Activated CD4-positive, alpha-beta T cell treated with anti-CD3 and anti-CD28 coated beads, Interleukin-2, amount 10 ng/mL, durations not matched to agents 7 days and 5 days (primary cell): ENCODE measurements at places on chromosomes 5 and 9. TPM values are rescaled to one million over a fixed set of nuclear protein-coding genes. Genes with fewer than 3 reads are reported as not detected.
A peak's percentile ranks its signal among the peaks of the same experiment; 100 is the strongest.

DNA sequence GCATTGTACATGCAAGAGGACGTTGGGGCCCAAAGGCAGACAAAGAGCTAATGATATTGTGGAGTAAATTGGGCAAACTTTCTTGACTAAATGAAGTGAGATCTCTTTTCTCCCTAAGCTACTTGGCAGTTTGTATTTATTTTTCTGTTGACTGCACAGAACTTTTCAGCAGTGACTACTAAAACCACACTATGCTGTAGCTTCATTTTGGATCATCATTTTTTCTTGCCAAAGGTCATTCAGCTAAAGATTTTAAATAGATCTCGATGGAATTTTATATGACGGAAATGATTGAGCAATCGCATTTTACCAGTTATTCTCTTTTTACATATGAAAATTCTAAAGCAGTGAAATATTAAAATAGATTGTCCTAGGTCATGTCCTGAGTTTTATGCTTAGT, 286.1 kb upstream of the ACTBL2 start:
- no peak for DNase-seq

DNA sequence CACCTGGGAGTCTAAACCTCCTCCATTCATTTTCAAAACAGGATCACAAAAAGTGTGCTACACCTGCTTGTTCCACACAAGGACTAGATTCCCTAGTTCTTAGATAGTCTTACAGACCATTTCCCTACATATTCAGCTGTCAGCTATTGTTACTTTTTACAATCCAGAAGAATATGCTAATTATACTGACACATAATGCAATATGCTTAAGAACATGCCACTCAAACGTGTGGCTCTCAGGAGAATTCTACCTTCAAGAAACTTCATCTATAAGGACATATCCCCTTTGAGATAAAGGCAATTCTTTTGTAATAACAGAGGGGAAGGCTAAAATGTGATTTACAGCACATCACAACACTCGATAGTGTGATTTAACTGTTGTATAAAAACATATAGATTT, 456.1 kb upstream of the ARRDC3 start:
- DNase-seq, result no peak

DNA sequence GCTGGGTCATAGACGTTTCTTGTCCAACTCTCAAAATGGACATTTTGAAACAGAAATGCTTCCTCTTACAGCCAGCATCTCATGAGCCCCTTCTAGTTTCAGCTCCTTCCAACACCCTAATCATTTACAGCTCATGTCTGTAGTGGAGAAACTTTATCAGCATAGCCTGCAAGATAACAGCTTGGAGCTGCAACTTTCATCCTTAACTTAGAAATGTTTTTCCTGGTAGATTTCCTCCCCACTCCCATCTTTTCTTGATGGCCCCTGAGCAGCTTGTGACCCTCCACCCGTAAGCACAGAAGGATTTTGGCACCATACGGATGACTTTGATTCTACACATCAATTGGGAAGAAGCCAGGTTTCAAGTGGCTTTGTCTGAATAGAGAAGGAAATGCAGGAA, 53.5 kb upstream of the TGFBR1 start:
- DNase-seq, result no peak

GRCh38 chr9:114228016-114228808, 72.9 kb downstream of the COL27A1 start:
- no peak for DNase-seq

DNA sequence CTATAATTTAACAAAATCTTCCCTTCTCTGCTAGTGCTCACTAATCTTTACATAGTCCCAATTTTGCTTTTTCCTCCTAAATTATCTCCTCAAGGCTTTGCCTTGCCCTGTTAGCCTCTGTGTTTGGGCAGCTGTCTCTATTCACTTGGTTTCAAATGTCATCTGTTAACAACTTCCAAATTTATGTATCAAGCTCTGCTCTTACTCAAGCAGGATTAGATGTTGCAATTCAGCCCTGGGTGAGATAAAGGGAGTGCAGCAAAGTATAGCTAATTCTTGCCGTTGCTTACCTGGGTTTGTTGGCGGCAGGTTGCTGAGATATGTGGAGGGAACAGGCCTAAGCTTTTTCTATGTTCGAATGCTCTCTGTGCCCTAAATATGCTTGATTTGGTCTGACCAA, 483.8 kb downstream of the DMAC1 start:
- DNase-seq, result no peak

- no peak for DNase-seq
Measured at GRCh38 chr5:78649861-78650496, 1.4 kb upstream of the LHFPL2 start.

- no peak for DNase-seq
Measured at GRCh38 chr5:95262933-95263660, 21.8 kb downstream of the MCTP1 start.

GRCh38 chr5:56881571-56881970, 27.8 kb upstream of the SETD9 start:
- DNase-seq, result no peak

- peak; percentile 16 for DNase-seq
Measured at GRCh38 chr5:62341783-62342475, 35.9 kb downstream of the KIF2A start.

DNA sequence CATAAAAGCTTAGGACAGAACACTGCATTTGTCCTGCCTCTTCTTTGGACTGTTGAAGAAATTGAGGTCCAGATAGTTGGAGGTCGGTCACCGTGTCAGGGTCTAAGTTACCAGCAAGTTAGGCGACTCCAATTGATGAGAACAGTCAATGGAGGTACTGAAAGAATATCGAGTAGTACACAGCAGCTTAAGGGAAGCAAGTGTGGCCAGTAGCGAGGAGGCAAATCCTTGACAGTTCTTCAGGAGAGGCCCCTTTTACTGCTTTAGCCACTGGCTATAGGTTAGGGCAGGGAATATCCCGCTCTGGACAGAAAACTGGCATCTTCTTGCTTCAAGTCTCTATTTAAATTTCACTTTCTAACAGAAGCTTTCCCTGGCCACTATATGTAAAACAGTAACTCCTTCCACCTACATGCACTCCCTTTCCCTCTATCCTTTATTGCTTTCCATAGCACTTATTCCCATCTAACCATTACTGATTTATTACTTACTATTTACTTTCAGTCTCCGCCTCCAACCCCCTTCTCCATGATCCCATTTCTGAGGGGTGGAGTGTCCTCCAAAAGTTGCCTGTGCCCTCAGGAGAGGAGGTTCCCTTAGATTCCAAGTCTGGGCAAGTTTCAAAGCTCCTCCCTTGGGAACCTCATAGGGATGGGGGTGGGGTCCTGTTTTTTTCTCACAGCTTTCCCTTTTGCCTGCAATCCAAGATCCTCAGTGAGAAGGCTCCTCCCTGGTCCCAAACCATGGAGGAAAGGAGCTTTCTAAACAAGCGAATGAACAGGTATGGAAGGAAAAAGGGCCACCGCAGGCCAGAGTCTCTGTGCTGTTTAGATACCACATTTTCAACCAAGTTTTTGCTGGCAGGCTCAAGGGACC, 4.1 kb upstream of the PRDM6 start:
- no peak for DNase-seq

- DNase-seq, result no peak
Measured at GRCh38 chr9:98453589-98454311, 198.3 kb upstream of the TBC1D2 start.

GRCh38 chr5:94316916-94317838, 301.2 kb downstream of the KIAA0825 start:
- no peak for DNase-seq

DNA sequence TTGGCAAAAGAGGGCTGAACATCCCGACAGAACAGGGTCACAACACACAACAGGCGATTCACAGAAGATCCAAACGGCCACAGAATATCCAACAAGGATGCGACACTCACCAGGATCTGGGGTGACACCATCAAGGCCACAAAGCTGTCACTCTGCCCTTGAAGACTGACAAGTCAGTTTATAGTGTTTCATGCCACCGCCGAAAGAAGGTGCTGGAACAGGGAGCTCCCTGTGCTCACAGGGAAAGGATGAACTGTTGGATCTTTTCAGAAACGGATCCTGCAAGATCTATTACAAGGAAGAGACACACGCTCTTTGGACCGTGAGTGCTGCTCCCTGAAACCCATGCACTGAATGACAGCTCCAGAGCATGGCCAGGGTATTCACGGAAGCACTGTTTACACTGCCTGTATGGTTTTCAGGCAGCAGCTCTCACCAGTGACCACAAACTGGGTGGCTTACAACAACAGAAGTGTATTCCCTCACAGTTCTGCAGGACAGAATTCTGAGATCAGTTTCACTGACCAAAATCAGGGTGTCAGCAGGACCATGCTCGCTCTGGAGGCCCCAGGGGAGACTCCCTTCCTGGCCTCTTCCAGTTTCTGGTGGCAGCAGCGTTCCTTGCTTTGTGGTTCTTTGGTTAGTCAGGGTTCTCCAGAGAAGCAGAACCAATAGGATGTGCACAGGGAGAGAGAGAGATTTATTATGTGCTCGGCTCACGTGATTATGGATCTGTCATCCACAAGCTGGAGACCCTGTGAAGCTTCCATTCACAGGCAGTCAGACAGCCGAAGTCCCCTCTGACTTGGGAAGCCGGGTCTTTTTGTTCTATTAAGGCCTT, 52.8 kb downstream of the SEMA4D start:
- DNase-seq, result no peak

GRCh38 chr9:33850677-33851076, 33.7 kb downstream of the UBE2R2 start:
- DNase-seq, result no peak

DNA sequence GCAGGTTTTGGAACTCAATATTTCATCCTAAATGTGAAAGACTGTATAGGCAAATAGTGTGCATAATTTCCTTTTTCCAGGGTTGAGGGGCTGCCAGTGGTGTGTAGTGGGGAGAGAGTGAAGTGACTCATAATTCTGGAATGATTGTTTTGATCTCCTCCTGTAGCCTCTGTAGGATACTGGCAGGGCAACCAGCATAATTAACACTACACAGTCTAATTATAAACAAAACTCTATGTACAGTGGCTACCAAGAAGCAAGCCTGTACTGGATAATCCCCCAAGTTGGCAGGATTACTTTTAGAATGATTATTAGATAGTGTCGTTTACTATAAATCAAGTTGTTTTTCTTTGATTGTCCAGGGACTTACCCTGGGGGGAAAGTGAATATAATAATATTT, 32.2 kb downstream of the LNPEP start:
- no peak for DNase-seq

DNA sequence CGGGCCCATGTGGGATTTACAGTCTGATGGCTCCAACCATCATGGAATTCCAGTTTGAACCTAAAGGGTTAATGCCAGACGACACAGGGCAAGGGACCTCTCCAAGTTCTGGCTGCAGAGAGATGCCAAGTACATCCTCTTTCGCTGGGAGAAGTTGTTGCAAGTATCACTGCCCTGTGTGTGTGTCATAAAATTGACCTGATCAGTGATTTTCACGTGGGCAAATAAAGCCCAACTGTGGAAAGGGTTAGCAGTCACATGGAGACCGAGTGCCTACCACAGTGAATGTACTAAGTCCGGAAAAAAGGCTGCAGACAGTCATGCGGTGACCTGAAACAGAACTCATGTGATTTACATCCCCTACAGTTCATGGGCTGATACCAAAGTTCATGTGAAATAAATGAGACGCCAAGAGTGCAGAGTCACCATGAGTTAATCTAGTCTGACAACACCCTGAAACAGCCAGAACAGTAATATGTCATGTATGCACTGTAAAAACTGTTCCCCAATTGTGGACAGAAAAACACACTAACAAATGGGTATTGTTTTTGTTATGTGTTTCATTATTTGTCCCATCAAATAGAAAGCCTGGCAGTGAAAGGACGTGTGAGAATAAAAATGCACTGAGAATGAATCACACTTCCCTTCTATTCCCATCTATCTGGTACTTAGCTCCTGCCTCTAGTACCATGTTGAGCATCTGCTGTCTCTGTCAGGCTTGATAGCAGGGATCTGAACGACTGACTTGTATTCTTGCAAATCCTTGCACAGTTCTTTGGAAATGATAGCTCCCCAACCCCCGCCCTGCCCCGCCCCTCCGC, 115.7 kb downstream of the SUSD1 start:
- no peak for DNase-seq

- no peak for DNase-seq
Measured at GRCh38 chr9:128092199-128092977, 24.4 kb downstream of the SLC25A25 start.

- peak; percentile 62 for DNase-seq
Measured at GRCh38 chr9:69421908-69422801, 97.1 kb downstream of the ENTREP1 start.

GRCh38 chr5:160369990-160370712, at the start of gene C1QTNF2:
Gene C1QTNF2, minus strand, starts transcription at chr5:160370626. Its CDS starts 15,615 bp downstream, at chr5:160355011.
- DNase-seq, result peak; percentile 7

DNA sequence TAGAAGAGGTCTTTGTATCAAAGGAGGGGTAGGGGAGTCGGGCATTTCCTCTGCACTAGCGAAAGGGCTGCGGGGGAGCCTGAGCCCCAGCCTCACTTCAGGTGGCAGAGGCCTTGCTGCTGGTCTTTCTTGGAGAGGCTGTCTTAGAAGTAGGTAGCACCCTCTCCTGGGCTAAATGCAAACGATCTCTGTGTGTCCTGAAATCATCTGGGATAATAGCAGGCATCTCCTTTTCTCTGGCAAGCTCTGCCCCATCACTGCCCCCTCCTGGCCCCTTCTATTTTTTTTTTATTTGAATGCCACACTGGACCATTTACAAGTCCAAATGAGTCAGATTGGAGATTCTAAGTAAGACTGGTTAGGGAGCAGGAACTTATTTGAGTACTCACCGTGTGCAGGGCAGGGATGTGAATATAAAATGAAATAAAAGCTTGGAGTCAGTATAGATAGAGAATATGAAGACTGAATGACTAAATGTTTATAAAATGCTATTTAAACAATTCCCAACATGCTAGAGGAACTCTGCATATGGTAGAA, 137.1 kb downstream of the FGF1 start:
- peak; percentile 14 for DNase-seq

- no peak for DNase-seq
Measured at GRCh38 chr9:126157423-126157822, 169.2 kb upstream of the MVB12B start.

GRCh38 chr9:7130266-7130820, 372.6 kb downstream of the KDM4C start:
- no peak for DNase-seq

- DNase-seq, result no peak
Measured at GRCh38 chr9:126979461-126979860, 64.9 kb downstream of the RALGPS1 start.

GRCh38 chr5:104914536-104915070, 1352.0 kb upstream of the NUDT12 start:
- DNase-seq, result no peak

- no peak for DNase-seq
Measured at GRCh38 chr9:2597483-2597882, 24.1 kb upstream of the VLDLR start.

GRCh38 chr9:37438359-37438758, 15.9 kb downstream of the GRHPR start:
- no peak for DNase-seq

Gene PCDHGC4
- not detected for total RNA-seq

Gene PPIC
- total RNA-seq, result not detected

Gene CNTFR
- total RNA-seq, result not detected

Gene IL3
- total RNA-seq, result 0.40 TPM

Gene MVB12B
- total RNA-seq, result 7.6 TPM

Gene ANP32B
- 453 TPM for total RNA-seq

Gene IL5
- 0.25 TPM for total RNA-seq

Gene CTSV
- total RNA-seq, result 0.46 TPM

Gene CCDC152
- 5.2 TPM for total RNA-seq

Gene CKS2
- total RNA-seq, result 170 TPM

Gene MEIKIN
- total RNA-seq, result not detected
